COR-L47 (cell line): ENCODE measurements at places on chromosomes 13 and 19.

- DNase-seq = no peak
Measured at GRCh38 chr13:28658539-28658795, 463 bp upstream of the POMP start.

DNA sequence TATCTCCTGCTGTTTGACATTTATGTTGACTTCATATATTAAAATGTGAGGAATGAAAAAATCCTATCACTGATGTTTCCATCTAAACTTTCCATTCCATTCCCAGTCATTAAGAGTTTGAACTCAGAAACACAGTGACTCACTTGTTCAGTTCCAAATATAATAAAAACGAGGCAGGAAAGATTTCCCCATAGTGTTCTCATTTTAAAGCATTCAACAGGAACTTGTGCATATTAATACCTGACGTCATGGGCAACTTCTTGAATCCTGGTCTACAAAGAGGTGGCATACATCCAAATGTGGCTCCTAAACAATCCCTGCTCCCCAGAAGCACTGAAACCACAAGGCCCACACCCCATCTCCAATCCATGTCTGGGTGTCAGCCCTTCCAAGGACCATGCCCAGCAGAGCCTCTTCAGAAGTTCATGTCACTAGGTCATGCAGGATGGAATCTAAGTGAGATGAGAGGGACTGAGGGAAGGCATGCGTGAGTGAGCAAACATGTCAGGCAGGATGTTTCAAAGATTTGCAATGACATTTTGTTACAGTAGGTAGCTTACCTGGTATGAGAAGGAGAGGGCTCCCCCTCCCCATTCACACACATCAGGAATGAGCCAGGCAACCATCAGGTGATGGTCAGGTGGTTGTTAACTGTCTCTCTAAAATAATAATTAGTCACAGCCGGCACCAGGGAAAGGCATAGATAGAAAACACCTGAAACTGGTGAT lies 9.4 kb upstream of the ERVV-2 start:
- no peak for DNase-seq

DNA sequence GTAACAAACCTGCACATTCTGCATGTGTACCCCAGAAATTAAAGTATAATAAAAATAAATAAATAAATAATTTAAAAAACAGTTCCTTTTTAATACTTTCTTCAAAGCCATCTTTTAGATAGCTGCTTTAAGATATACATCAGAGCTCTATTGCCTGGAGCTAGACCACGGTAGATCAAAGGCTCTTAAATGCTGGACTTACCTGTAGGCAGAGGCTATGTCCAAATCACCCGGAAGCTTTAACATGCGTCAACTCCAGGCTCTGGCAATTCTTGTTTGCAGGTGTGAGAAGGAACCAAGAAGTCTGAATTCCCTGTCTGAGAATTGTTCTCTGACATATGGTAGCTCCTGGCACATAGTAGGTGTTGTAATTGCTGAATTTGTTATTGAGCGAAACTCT lies 1.6 kb upstream of the METTL21C start:
- DNase-seq = no peak

- no peak for DNase-seq
Measured at GRCh38 chr19:33226550-33227241, 1.0 kb upstream of the SLC7A10 start.

DNA sequence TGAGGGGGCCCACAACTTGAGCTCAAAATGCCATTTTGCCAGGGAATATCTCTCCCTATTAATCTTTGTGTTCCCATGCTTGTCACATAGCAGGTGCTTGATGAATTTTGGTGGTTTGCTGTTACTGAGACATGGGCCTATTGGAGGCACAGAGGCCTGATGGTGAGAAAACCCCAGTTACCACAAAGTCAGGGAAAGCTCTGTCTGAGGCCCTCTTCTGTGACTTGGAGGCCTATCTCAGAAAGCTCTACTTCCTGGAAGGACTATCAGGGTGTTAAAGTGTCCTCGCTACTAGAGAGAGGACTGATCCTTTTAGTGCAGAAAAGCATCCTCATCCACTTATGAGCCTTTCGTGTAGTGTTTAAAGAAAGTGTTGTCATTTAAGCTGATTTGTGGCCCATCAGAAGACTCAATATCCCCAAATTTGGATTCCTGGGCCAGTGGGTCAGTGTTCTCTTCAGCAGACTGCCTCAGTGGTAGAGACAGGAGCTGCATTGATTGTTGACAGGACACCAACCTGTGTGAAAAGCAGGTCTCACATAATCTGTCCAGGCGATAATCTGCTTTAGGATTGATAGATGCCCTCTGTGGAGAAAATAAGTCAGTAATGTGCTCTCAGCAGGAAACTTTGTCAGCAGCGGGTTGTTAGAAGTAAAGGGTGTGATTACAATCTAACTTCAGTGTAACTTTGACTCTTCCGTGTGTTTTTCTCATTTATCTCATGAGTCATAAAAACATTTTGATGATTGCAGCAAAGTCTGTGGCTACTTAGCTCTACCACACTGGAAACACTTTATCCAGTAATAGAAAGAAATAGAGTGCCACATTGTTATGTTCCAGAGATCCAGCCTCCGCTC lies 121.0 kb downstream of the AKAP11 start:
- no peak for DNase-seq

DNA sequence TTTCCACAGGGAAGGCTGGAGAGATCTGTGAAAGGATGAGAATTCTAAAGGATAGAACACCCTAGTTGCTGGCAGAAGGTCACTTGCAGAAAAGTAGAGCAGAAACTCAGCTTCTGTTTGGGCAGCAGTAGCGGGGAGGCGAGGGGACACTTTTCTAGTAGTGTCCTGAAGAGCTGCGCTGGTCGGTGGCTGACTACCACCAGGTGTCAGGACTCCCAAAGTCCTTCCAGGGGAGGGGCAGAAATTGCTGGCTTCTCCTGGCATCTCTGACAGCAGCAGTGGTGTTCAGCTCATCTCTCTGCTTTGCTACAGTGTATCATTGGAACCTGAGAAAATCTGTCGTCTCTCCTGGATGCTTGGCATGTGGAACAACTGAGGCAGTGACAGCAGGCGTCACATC lies 120.9 kb downstream of the ZDHHC20 start:
- no peak for DNase-seq

- DNase-seq = no peak
Measured at GRCh38 chr13:65843314-65843731, 1386.8 kb downstream of the PCDH9 start.

- no peak for DNase-seq
Measured at GRCh38 chr13:63838366-63839110, 2422.9 kb upstream of the PCDH20 start.

DNA sequence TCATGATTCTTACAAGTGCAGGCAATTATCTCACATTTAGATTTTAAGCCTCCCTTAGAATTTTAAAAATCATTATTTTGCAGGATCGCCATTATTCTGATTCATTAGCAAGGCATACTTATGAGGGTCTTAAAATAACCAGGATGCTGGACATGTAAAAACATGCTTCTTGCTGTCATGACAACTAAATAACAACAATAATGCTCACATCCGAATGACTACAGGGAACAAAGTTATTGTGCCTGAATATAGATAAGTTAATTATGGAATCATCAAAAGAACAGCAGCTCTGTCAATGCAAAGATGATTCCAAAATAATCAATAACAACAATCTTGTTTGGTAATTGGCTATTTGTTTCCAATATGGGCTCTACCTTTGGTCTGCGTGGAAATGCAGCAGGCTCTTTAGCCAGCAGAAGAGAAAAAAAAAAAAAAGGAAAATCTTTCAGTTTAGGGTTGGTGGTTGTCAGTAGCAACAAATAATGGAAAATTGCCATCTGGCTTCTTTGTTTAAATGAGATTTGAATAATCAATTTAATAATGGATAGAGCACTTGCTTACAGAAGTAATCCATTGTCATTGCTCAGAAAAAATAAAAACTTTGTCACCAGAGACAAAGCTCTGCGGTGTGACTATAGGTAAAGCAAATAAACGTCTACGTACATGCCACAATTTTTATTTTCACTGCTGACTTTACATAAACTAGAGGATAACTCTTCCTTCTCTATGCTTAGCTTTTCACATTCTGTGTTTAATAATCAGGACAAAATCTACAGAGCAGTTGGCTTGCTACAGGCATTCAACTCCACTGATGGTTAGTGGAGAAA lies 468.9 kb upstream of the TSHZ3 start:
- DNase-seq = no peak
